ENCODE measurements at places on chromosomes 5 and 9.

DNA sequence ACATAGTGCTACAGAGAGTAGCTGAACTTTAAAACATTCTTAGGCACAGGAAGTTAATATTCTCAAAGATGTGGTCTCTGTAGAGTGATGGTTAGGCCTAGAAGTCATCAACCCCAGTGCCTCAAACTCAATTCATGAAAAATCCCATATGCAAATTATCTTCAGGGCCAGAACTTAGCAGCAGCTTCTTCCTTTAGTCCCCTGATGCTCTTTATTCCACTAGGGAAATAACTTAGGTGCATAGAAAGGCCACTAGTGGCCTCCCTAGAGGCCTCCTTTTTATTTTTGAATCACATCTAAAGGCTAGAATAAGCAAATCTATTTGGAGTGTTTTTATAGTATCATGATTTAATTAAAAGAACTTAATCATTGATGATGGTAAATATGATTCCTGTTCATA is 88.3 kb downstream of the GIN1 start:
- no peak for DNase-seq

DNA sequence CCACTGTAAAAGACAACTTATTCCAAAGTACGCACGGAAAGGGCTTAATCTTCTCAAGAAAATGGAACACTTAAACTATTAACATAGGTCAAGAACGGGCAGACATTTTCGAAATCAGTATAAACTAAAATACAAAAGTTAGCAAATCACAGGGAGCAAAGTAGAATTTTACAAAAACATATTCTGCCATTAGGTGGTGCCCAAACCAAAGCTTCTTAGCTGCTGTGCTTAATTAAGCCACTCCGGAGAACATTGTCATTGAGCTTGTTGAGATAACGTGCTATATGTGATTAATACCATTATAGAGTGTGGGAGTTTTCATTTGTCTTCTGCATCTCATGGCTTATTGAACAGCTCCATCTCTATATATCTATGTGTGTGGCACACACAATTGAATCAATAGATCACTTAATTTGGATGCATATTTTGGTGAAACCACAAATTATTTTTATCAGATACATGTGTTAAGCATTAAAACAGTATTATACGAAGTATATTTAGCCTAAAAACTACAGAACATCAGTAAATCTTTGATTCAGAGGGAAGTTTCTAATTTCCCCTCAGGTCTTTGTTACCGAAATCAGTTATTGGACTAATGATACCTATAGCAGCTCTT is 23.4 kb downstream of the UBLCP1 start:
- no peak for DNase-seq

DNA sequence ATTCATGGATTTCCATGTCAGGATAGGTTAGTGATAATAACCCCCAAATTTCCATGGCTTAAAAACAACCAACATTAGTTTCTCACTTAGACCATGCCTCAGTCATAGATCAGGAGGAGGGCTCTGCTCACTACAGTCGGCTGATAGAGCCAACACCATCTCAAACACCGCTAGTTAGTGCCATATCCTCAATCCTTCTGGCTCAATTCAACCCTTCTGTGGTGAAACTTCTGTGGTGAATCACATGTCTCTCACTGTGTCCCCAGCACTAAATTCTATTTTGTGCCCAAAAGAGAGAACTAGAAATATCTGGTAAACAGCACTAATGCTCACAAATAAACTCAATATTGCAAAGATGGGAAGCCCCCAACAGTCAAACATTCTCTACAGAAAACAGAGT is 21.1 kb downstream of the ECPAS start:
- no peak for DNase-seq

DNA sequence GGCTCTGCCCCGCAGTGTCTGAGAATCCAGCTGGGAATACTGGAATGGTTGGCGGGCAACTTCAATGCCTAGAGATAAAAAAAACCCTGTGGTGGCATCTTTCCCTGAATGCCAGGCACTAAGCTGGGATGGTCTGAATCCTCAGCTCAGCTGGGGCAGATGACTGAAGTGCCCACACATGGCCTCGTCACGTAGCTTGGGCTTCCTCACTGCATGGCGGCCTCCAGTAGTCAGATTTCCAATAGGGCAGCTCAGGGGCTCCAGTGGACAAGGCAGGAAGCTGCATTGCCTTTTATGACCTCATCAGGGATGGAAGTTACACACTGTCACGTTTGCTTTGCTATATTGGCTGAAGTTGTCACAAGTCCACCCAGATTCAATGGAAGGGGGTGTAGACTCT is 24.3 kb upstream of the FUBP3 start:
- DNase-seq: no peak

- DNase-seq: no peak
These were observed 6.9 kb upstream of the GMCL2 start for GRCh38 chr5:178194026-178194425.

GRCh38 chr9:71755869-71756268 is 12.4 kb downstream of the CEMIP2 start:
- no peak for DNase-seq

GRCh38 chr5:137367951-137368350 is 131.2 kb downstream of the SPOCK1 start:
- no peak for DNase-seq

DNA sequence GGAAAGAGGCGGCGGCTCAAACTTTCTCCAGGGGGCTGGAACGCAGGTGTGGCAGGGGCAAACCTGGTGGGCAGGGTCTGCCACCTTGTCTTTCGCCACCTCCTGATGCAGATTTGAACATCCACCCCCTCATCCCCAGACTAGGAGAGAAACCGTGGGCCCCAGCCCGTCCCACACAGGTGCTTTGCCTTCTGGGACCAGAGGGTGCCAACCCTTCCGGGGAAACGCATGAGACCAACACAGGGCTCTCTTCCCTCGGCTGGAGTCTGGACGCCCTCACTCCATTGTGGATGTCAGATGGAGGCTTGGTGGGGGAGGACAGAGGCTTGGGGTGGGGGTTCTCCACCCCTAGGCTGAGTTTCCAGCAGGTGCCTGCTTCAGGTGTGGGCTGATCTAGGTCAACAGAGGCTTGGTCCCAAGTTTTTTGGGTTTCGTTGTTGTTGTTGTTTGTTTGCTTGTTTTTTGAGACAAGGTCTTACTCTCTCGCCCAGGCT is 9.5 kb downstream of the C9orf50 start:
- DNase-seq: no peak

DNA sequence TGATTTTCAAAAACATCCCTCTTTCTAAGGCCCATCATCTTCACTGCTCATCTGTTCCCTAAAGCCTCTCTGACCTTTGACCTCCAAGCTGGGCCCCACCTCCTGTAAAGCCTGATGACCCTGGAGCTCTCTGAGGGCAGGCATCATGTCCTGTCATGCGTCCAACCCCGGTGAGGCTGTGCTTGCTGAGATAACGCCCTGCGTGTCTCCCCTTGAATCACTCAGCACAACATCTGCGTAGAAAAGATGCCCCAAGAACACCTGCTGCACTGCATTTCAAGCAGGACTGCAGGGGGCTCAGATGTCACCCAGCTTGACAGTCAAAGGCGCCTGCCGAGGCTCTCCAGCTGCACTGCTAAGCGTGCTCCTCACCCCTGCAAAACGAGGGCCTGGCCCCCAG is 78.0 kb downstream of the OTULIN start:
- no peak for DNase-seq

DNA sequence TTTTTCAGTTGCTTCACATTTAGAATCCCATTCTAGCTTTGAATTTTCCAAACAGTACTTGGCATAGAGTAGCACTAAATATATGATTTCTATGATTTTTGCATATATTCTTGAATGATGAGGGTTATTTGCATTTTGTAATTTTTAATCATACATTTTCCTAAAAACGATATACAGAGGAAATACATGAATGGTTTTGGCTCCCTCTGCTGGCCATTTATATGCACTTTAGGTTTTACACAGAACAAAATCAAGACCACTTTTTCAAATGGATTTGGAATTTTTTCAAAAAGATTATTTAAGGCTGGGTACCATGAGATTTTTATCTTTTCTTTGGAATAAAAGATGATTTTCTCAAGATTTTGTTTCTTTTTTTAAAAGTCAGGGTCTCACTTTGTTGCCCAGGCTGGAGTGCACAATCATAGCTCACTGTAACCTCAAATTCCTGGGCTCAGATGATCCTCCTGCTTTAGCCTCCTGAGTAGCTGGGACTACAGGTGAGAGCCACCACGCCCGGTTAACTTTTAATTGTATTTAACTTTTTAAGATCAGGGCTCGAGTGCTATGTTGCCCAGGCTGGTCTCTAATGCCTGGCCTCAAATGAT is 16.7 kb upstream of the COMMD10 start:
- no peak for DNase-seq

- no peak for DNase-seq
These were observed 48.3 kb downstream of the SH3TC2 start for GRCh38 chr5:149014571-149015031.

- no peak for DNase-seq
These were observed 90.6 kb upstream of the HAND1 start for GRCh38 chr5:154568589-154568988.

GRCh38 chr5:107184066-107184465 is 486.7 kb downstream of the EFNA5 start:
- DNase-seq: no peak

- no peak for DNase-seq
These were observed 36.9 kb downstream of the LNPEP start for GRCh38 chr5:96972599-96973334.

DNA sequence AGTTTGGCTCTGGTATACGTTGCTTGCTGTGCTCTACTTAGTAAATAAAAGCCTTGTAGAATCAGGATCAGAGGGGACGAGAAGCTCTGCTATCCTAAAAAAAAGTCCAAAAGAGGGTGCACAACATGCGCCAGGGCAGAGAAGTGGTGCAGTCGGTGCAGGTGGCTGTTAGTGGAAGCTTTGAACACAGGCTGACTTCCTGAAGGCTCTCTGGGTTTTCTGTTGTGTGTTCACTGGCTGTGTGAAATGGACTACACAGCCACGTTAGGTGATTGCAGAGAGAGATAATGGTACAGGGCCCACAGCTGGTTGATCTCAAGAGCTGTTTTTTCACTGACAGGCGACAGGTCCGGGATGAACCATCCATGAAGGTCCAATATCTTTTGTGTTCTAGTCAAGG is 167.4 kb downstream of the TMEM167A start:
- no peak for DNase-seq

DNA sequence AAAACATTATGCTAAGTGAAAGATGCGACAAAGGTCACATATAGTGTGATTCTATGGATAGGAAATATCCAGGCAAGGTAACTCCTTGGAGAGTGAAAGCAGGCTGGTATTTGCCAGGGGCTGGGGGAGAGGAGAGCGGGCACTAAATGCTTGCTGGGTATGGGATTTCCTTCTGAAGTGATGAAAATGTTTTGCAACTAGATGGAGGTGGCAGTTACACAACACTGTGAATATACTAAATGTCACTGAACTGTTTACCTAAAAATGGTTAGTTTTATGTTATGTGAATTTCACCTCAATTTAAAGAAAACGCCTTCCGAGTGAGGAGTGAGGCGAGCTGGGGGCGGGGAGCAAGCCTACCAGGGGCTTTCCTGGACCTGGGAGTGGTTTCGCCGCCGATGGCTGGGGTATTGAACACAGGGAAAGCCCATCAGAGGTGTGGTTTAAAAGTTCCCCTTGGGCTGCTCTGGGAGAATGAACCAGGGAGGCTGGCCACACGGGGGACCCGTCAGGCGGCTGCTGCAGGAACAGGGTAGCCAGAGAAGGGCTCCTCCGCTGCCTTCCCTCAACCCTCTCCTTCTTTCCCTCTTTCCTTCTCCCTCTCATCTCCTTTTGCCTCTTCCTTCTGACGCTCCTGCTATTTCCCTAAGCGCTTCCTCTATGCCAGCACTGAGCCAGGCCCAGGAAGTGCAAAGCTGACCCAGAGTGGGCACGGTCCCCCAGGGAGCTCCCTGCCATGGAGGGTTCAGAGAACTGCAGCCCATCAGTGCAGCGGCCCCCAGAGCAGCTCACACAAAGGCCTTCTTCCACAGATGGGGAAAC is 4.9 kb downstream of the AKNA start:
- DNase-seq: peak; percentile 37

DNA sequence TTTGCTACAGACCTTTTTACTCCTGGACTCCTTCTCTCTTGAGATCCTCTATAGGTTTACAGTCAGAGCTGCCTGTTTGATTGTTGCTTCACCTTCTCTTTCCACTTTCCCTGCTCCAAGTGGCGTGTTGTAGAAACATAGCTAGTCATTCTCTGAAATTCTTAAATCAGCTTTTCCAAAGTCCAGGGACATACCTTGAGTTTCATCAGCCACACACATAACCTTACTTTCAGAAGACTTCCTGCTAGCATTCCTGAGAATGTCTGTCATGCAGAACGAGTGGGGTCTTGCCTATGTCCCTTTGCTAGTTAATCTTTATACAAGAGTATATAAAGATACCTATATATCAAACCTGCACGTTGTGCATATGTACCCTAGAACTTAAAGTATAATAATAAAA is 230.3 kb upstream of the ZNF462 start:
- DNase-seq: no peak

DNA sequence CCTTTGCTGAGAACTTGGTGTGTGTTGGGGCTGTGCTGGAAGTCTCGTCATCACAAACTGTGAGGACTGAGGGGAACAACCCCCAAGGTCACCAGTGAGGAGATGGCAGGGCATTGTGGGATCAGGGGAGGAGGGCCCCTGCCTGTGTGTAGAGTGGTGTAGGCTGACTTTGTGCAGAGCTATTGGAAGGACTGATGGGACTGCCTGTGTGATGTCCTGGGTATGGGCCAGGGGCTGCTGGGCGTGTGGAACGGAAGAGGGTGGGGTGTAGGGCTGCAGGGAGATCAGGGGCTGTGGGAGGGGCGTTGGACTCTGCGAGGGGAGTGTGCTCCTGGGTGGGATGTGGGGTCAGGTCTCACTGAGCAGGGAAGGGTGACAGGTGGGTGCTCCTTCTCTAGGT is 3.6 kb downstream of the WNK2 start:
- DNase-seq: no peak

- no peak for DNase-seq
These were observed 4.4 kb downstream of the IL9 start for GRCh38 chr5:135891268-135891667.

DNA sequence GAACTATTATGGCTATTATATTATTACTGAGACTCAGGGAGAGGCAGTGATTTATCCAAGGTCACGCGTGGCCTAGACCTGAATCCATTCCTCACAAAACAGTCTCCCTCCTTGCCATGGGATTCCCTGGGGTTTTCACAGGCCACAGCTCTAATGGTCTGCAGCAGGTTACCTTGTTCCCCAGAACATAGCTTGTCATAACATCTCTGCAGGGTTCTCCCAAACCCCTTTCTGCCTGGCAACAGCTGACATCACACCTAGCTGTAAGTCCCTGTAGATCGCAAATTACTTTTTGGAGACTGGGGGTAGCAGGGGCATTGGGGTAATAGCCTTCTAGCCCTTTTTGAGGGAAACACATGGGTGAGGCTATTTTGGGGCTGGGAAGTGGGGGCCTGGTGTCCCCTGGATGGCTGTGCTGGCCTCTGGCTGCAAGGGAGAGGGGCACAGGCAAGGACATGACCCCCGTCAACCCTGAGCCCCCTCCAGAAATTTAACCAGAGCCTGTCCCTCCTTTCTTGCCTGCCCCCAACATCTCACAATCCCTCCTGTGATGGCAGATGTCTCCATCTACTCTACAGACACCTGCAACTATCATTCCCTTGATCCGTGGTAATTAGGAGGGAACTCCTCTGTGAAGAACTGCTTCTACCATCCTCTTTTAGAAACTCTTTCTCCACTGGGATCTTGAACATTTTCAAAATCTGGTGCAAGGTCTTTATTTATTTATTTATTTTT is 1.3 kb downstream of the CD74 start:
- no peak for DNase-seq
